ENCODE measurements at places on chromosomes 2 and 18. TPM values are rescaled to one million over a fixed set of nuclear protein-coding genes. Genes with fewer than 3 reads are reported as not detected.

ERICH2 gene
- not detected for total RNA-seq

COBLL1 gene
- total RNA-seq, result 0.05 TPM

PROC gene
- total RNA-seq, result not detected

PROKR1 gene
- not detected for total RNA-seq

FRZB gene
- total RNA-seq, result not detected

Data from activated naive CD4-positive, alpha-beta T cell treated with anti-CD3 and anti-CD28 coated beads, Interleukin-2, amount 10 ng/mL, durations not matched to agents 5 hours and 36 hours (primary cell).